NCI-H1436 (cell line): ENCODE measurements at places on chromosomes 2 and 18.

GRCh38 chr2:174902506-174903263 lies 102.5 kb downstream of the CHN1 start:
- no peak for DNase-seq

DNA sequence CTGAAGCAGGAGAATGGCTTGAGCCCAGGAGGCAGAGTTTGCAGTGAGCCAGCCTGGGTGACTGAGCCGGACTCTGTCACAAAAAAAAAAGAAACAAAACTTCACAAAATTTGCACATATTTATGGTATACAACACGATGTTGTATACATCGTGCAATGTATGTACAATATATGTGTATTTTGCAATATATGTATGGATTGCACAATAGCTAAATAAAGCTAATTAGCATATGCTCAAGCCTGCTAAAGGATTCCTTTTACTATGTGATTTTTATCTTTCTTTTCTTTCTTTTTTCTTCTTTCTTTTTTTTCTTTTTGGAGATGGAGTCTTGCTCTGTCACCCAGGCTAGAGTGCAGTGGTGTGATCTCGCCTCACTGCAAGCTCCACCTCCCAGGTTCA lies 368.0 kb upstream of the FAM98A start:
- no peak for DNase-seq

GRCh38 chr2:202023198-202023903 lies 10.3 kb upstream of the FZD7 start:
- peak; percentile 82 for DNase-seq

- no peak for DNase-seq
Measured at GRCh38 chr18:63229971-63230370, 89.6 kb downstream of the BCL2 start.

GRCh38 chr2:178247250-178247649 lies 52.9 kb downstream of the OSBPL6 start:
- no peak for DNase-seq

DNA sequence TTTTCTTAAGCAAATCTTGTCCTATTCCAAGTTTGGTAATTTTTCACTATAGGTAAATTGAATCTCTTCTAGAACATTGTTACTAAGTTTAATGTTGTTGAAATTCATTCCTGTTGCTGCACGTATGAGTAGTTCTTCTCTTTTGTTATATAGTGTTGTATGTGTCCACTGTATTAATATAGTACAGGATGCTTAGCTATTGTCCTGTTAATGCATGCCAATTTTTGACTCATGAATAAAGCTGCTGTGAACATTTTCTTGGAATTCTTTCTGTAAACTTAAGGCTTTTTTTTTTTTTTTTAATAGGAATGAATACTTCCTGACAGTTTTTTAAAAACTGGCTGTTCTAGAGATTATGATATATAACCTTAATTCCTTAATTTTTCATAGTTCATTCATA lies 326.9 kb downstream of the SLC4A3 start:
- no peak for DNase-seq

- no peak for DNase-seq
Measured at GRCh38 chr2:65554765-65555591, 122.6 kb upstream of the SPRED2 start.

DNA sequence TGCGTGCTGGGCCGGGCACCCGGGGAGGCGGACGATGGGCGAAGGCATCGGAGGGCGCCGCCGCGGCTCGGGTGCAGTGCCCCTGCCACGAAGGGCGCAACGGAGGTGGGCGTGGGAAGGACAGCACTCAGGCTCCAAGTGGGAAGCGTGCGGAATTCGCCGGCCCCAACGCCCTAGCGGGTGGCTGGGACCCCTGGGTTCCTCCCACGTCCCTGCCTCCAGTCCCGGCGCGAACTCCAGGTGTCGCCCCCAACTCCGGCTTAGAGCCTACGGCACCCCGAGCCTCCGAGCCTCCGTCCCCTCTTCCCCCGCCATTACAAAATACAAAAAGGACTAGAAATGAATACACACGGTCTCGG lies 1.3 kb downstream of the CYP27C1 start:
- DNase-seq: no peak

- DNase-seq: no peak
Measured at GRCh38 chr2:197219636-197220035, 90.9 kb downstream of the ANKRD44 start.

DNA sequence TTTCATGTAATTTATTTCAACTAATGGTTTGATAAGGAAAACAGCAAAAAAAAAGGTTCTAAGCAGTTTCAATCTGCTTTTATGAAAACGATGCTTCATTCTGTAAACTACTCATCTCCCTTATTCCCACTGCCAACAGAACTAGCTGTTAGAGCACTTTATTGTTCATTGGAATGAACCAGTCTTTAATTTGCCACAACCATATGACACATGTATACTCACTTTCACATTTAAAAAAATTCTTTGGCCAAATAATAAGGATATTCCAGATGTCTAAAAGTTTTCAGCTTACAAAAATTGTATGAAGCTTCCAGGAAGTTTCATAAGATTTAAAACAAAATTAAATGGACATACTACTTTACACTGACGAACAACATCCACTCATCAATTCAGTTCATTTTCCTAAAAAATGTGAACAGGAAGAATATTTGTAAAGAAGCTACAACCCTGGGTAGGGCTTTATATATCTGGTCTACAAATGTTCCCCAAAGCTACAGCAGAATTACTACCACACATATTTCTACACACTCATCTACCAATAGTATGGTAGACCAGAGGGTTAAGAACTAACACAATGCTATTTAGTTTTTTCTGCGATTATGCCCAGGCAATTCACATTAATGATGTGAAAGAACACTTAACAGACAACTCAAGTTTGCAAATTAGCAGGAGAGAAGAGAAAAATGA lies 37.7 kb downstream of the ZNF521 start:
- DNase-seq: no peak

DNA sequence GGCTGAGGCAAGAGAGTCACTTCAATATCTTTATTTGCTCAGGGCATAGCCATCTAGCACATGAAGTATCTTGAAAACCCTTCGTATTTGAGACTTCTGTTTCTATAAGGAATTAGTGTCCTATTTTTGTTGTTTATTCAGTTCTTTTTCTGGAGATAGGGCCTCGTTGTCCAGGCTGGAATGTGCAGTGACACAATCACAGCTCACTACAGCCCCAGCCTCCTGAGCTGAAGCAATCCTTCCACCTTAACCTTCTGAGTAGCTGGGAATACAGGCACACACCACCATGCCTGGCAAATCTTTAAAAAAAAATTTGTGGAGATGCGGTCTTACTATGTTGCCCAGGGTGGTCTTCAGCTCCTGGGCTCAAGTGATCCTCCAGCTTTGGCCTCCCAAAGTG lies 50.6 kb downstream of the PSMD14 start:
- DNase-seq: no peak

DNA sequence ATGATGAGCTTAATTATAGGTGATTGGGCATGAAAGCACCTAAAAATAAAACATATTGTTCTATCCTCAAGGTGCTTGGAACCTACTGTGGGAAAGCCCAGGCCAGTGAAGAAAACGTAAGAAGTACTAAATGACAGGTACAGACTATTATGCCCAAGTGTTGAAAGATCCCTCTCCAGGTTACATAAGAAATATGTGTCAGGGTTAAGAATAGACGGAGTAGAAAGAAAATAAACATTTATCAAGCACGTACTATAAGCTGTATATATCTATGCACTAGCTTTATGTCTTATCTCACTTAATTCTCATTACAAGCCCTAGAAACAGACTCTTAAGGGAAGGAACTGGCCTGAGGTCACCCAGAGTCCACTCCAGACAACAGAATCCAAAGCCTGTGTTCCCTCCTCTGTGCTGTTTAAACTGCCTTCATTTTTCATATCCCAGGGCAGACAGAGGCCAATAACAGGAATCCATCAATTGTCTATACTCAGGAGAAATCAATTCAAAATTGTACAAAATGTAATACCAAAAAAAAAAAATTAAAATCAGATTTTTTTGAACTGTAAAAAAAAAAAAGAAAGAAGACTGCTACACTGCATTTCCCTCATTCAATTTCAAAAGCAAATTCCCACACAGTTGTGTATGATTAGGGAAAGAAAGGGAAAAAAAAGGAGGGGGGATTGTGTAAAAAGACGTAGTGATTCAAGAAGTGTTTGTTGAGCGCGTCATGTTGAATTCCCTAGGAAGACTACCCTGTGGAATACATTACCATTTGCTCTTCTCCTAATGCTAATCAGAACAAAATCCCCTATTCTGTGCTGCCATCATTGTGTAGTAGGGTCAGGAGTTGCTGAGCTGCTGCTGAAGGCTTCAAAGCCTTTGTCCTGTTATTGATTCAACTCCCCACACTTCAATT lies 156.3 kb downstream of the IRS1 start:
- DNase-seq: no peak

GRCh38 chr18:25262920-25263319 lies 89.0 kb downstream of the ZNF521 start:
- no peak for DNase-seq

DNA sequence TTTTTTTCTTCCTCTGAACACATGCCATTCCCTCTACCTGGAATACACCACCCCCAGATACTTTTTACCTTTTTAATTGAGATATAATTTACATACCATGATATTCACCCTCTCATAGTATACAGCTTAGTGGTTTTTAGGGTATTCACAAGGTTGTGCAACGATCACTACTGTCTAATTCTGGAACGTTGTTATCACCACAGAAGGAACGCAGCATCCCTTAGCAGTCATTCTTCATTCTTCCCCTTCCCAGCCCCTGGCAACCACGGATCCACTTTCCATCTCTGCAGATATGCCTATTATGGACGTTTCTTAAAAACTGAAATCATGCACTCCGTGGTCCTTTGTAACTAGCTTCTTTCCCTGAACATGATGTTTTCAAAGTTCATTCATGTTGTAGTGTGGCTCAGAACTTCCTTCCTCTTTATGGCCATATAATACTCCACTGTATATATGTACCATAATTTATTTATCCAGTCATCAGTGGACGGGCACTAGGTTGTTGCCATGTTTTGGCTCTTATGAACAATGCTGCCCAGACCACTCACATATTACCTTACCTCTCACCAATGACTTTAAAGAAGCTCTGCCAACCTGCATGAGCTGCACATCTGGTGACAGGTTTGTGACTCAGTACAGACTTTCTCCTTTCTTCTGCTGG lies 168.9 kb downstream of the CTIF start:
- DNase-seq: no peak

- no peak for DNase-seq
Measured at GRCh38 chr2:24730481-24730880, 62.7 kb downstream of the PTRHD1 start.

GRCh38 chr2:27379383-27379835 lies 1.1 kb downstream of the ZNF513 start:
- DNase-seq: no peak

- DNase-seq: no peak
Measured at GRCh38 chr2:189300916-189301315, 121.4 kb upstream of the COL5A2 start.

DNA sequence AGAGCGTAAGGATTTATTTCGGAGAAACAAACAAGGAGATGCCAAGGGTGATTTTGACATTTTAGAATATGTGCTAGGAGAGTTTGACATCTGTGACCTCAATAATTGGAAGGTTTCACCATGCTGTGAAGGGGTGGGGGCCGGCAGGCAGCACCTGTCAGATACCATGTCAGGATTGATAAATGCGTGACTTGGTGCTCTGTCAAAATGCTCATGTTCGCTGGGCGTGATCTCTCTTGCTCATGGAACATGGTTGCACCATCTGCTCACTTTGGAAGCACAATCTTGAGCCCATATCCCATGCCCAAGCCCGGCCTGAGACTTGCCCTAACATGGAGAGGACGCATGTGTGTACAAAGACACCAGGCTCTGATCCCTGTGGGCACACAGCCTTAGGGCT lies 347.6 kb downstream of the RNF144A start:
- no peak for DNase-seq

DNA sequence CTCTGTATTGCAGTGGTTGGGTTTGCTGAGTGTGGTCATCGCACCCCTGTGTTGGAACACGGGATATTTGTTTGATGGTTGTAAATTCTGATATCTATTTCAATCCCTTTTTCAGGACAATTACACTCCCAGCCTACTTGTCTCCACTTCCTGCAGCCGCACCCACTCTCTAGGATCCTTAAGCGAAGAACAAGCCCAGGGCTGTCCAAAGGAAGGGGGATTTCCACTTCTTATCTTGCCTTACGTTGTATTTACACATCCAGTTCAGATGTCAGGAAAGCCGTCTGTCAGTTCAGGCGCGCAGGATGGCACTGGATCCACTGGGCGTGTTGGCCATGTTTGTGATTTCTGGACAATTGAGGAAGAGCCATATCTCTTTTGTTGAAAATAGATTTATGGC lies 834.5 kb upstream of the SALL3 start:
- DNase-seq: no peak

GRCh38 chr18:78788161-78788560 lies 191.5 kb upstream of the SALL3 start:
- DNase-seq: no peak

DNA sequence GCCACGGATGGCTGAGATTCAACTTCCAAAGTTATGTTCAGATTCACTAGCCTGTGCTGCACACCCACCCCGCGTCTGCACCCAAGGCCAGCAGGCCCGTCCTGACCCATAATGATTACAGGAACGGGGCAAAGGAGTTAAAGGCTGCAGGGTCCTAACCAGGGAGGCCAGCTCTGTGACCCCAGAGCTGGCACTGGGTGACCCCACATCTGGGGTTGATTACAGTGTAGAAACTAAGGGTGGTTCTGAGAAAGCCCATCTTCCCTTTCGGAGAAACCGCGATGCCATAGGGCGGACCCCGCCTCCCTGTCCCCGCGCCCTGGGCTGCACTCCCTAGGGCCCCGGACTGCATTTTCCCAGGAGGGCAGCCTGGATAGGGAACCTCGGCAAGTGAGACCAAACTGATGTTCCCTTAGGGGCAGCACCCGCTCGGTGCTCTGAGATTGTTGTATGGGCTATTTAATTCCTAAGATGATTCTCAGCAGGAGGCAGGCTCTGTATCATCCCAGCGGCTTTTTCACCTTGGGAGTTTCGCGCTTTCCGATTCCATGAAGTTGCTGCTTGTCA lies 2.2 kb upstream of the GPR148 start:
- DNase-seq: peak; percentile 15

DNA sequence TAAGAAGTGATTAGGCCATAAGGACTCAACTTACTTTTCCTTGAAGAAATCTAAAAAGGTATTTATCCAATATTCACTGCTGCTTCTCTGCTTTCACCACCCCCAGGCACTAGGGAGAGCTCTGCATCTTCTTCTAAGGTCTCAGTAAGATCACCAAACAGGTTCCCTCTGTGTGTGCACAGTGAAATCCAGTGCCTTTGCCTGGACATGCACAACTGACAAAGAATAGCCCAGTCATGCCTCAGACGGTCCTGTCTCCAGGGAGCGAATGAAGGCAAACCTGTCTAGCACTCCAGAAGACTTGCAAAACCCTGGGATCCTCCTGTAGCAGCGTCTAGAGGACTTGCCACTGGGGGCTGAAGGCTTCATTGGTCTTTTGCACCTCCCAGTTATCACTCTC lies 344.5 kb upstream of the LRATD1 start:
- DNase-seq: no peak
